Urothelium cell line (cell line): ENCODE measurements at places on chromosomes 6 and 20.

DNA sequence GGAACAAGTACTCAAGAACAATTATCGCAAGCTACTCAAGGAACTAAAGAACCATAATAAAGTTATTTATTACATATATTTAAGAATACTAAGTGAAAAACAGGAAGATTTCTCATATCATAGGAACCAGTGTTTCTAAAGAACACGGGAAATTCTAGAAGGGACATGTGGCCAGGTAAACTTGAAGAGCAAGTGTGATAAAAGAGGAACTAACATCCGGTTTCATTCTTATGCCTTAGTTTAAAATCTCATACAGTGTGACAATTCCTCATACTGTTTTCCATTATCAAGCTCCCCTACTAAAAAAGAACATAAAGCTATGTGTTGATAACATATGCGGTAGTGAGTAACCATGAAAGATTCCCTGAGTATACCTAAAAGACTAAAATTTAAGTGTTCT is 163.5 kb upstream of the SHLD1 start:
- no peak for DNase-seq

DNA sequence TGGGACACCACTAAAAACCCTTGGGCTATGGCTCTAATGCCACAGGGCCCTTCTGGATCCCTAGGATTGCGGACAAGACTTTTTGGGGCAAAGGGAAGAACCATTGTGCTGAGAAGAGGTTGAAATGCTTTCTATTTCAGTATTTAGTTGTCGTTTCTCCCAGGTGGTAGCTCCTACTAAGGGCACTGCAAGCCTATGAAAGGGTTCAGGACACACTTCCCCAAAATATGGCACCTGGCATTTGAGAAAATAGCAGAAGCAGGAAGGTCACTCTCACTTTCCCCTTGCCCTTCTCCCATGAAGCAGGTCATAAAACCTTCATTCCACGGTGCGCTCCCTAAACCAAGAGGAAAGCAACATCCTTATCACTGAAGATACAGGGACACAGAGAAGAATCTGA is 125.4 kb upstream of the GPR6 start:
- no peak for DNase-seq

GRCh38 chr6:29696147-29697125 is 15.5 kb upstream of the ZFP57 start:
- no peak for DNase-seq

- DNase-seq = no peak
Measured at GRCh38 chr6:126907312-126907711, 211.2 kb upstream of the RSPO3 start.

- no peak for DNase-seq
Measured at GRCh38 chr6:26198722-26199056, 111.5 kb downstream of the HFE start.

GRCh38 chr6:19142275-19142674 is 694.9 kb upstream of the ID4 start:
- DNase-seq = no peak

GRCh38 chr6:36851626-36852025 is 12.4 kb upstream of the CPNE5 start:
- DNase-seq = no peak
